Activated T-cell treated with anti-CD3 and anti-CD28 coated beads for 48 hours (primary cell): ENCODE measurements at places on chromosomes 3 and 15.

- DNase-seq: no peak
Observed at GRCh38 chr3:31613177-31613576, 80.5 kb downstream of the STT3B start.

GRCh38 chr15:33492434-33493052 is 181.8 kb downstream of the RYR3 start:
- no peak for DNase-seq

GRCh38 chr3:194134231-194134756 is 1.7 kb upstream of the HES1 start:
- DNase-seq: peak; percentile 38

GRCh38 chr3:9690451-9691450 is 12.9 kb upstream of the CPNE9 start:
- DNase-seq: no peak
